ENCODE measurements at places on chromosomes 4 and X.

GRCh38 chr4:11469650-11470437 lies 41.1 kb upstream of the HS3ST1 start:
- no peak for ATAC-seq

- ATAC-seq, result no peak
These were observed 18.3 kb downstream of the CD99L2 start for GRCh38 chrX:150879855-150880807.

DNA sequence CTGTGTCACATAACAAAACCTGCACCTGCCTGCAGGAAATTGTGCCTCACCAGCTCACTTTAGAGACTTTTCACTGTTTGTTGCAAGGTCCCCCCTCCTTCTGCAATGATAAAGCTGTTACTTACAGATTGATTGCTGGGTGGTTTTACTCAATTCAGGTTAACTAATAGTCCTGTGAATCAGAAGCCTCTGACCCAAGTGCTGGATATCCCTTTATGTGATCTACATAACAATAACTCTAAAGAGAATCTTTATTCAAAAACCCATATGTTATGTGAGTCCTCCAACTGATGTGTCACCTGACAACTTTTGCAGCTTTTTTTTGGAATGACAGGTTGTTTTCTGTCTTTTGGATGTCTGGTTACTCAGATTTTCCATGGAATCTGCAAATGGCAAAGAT lies 2323.6 kb upstream of the TENM3 start:
- ATAC-seq, result no peak

GRCh38 chr4:139035650-139036049 lies 20.1 kb downstream of the NOCT start:
- no peak for ATAC-seq

GRCh38 chr4:112956484-112956896 lies 93.0 kb upstream of the ANK2 start:
- ATAC-seq, result no peak
